ENCODE measurements at places on chromosomes 4 and X.

DNA sequence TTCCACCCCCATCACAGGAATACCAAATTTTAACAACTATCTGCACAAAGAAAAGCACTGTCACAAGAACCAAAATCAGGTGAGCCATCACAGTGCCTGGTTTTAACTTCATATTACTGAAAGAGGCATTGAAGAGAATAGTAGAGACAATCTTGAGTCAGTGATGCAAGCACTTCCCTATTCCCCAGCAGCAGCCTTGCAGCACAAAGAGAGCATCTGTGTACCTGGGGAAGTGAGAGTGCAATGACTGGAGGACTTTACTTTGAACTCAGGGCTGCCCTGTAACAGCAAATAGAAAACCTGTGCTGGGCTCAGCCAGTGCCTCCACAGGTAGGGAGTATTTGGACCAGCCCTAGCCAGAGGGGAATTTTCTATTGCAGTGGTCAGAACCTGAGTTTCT lies 361.8 kb downstream of the TEX13C start:
- no peak for DNase-seq

- no peak for DNase-seq
Observed at GRCh38 chr4:81454948-81455347, 16.8 kb downstream of the RASGEF1B start.

DNA sequence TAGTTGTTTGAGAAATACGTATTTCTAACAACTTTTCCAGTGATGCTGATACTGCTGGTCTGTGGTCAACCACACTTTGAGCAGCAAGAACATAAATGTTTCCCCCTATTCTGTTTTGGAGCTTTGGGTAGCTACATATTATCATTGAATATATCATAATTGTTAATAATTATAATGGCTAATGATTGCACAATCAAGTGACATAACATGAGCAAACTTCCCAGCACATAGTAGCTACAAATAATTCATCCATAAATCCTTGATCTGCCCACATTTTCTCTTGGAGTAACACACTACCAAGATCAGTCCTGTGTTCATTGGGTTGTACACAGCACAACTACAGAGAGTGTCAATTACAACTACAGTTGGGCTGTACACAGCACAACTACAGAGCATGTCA lies 436.3 kb upstream of the MAGEB18 start:
- DNase-seq, result no peak

DNA sequence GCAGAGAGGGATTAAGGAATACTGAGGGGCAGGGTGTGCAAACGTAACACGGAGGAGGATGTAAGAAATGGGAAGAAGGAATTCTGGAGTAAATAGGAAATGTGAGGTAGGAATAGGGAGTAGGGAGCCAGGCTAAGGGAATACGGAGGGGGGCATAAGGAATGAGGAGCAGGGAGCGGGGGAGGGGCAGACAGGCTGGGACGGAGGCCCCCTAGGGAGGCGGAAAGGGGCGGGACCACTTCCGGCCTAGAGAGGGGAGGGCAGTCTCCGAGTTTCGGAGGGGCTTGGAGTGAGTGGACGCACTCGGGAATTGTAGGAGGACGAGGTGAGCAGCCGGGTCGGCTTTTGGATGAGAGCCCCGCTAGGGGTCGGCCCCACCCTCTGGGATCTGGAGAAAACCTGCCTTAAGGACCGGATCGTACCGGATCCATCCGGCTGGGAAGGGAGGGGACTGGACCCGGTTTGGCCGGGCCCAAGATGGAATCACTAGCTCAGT lies 612 bp downstream of the MAGED2 start:
- DNase-seq, result peak; percentile 6

- no peak for DNase-seq
Observed at GRCh38 chr4:1208970-1209704, 36.8 kb upstream of the SPON2 start.

DNA sequence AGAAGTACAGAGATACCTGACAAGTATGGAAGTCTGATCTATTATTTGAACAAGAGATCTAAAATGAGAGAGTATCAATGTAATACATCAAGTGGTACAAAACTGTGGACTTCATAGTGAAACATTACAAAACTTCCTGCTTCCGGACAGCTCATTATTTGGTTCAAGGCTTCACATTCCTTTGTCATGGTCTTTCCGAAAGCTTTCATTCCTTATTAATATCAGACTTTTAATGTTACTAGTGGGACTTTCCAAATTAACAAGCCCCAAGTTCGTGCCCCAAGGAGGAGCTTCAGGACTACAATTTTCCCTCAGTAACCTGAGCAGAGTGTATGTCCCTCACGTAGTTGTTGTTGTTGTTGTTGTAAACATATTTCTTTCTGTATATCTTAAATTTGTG lies 1.2 kb downstream of the CHIC2 start:
- no peak for DNase-seq

- DNase-seq, result no peak
Observed at GRCh38 chrX:134174859-134175258, 62.1 kb upstream of the CCDC160 start.

GRCh38 chr4:40369437-40370274 lies 34.5 kb downstream of the CHRNA9 start:
- no peak for DNase-seq

DNA sequence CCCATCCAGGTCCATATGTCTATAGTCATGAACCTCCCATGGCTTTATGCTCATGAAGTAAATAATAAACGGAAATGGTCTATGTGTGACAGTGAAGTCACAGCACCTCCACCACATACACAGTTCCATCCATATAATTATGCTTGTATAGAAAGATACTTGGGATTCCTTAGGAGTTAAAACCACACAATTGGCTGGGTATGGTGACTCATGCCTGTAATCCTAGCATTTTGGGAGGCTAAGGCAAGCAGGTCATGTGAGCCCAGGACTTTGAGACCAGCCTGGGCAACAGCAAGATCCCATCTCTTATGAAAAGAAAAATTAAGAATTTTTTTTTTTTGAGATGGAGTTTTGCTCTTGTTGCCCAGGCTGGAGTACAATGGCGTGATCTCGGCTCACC lies 55.6 kb upstream of the RBM47 start:
- no peak for DNase-seq

GRCh38 chr4:2630556-2631273 lies 94.3 kb downstream of the FAM193A start:
- DNase-seq, result no peak

- no peak for DNase-seq
Observed at GRCh38 chr4:106329041-106329618, 12.8 kb downstream of the AIMP1 start.

DNA sequence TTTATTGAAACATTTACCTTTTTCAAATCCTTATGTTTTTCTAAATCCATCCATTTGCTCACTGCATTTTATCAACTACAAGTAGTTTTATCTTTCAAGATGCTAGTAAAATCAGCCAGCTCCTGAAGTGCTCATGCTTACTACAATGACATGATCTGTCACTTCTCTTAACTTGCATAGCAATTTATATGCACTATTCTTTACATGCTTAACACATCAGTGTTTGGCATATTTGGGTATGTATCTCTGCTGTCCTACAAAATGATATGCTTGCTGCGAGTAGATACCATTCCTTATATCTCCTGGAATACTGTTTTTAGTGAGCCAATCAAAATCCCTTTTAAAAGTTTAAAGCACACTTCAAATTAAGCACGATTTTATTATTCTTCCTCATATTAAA lies 2726.8 kb downstream of the PCDH7 start:
- no peak for DNase-seq

GRCh38 chrX:124383354-124383753 lies 37.0 kb downstream of the SH2D1A start:
- no peak for DNase-seq

- DNase-seq, result no peak
Observed at GRCh38 chrX:139382529-139382928, 148.0 kb upstream of the F9 start.

DNA sequence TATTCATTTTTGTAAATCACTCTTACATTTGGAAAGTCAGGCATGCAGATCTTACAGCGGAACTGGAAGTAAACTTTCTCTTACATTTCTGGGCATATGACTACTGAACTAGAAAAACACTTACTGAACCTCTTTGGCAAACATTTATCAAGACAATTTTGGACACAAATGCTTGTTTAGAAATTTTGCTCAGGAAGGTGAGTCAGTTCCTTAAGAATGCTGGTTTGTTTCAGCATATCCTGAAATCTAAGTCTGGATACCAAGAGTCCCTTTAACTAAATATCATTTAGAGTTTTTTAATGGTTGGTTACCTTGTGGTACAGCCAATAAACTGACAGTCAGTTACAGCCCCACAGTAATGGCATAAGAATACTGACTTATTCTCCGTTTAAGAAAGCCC lies 15.0 kb downstream of the SHISA3 start:
- no peak for DNase-seq

DNA sequence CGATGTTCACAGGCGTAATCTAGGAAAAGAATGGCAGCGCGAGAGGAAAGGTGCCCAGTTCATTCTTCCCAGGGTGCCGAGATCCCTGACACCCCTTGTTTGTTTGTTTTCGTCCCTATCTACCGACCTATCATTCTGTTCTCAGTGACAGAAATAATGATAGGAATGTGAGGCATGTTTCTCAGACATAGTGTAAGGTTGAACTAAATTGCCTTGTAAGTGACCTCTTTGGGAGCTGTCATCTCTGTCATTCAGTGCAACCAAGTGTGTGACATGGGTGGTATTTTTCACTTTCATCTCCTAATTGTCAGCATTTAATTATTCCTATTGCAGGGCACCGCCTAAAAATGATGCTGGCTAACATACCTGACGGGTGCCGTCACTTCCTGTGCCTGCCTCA lies 24.4 kb downstream of the CLDN22 start:
- no peak for DNase-seq

DNA sequence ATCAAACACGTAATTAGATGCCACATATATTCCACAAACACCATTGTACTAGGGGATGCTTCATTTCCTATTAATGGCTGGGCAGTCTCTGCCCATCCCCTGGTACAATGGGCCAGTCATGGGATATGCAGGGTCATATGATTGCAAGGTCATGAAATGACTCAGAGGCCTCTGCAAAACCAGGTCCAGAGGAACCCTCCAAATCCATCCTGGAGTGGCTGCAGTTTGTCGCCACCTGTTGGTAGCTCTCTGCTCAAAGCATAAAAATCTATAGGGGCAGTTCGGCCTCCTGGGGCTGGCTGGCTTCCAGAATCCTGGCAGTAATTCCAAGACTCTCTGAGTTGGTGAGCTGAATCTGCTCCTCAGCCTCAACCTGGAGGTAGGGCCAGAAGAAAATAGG lies 22.9 kb upstream of the PUDP start:
- peak; percentile 2 for DNase-seq

GRCh38 chr4:61245069-61245714 lies 45.1 kb downstream of the ADGRL3 start:
- DNase-seq, result no peak

DNA sequence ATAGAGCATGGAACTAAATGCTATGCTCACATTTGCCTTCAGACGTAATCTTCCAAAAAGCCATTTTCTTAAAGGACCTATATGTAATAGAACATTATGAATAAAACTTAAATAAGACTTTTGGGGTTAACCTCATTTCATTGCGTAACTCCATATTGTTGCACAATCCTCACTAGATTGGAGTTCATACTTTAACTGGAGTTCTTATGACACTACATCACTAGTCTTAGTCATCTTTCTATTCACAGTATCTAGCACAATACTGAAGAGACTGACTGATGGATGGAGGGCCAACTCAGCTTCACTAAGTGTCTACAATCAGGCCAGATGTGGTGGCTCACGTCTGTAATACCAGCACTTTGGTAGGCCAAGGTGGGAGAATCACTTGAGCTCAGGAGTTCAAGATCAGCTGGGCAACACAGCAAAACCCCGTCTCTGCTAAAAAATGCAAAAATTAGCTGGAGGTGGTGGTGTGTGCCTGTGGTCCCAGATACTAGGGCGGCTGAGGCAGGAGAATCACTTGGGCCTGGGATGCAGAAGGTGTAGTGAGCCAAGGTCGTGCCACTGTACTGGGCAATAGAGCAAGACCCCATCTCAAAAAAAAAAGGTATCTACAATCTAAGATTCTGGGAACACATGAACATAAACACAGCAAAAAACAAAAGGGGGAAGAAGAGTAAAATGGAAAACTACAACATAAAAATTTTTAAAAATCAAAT lies 80.8 kb upstream of the MAB21L2 start:
- no peak for DNase-seq

GRCh38 chrX:154317391-154317995 lies 21.9 kb downstream of the TKTL1 start:
- no peak for DNase-seq

DNA sequence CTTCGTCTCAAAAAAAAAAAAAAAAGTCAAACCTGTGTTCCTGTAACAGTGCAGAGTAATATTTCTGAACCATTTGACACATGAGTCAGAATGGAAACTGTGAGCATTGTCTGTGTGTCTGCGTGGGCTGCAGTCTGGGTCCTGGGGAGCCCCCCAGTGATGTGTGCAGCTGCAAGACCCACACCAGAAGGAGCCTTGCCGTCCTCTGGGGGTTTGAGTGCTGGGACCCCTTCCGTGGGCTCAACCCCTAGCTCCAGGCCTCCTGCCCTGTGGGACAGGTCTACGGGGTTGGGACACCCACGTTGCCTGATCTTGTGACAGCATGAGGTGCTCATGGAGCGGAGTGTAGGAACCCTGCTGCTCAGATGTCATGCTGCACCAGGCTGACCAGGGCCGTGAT lies 43.7 kb downstream of the DDX3X start:
- peak; percentile 2 for DNase-seq

GRCh38 chrX:46733226-46733625 lies 25.7 kb downstream of the SLC9A7 start:
- DNase-seq, result no peak

DNA sequence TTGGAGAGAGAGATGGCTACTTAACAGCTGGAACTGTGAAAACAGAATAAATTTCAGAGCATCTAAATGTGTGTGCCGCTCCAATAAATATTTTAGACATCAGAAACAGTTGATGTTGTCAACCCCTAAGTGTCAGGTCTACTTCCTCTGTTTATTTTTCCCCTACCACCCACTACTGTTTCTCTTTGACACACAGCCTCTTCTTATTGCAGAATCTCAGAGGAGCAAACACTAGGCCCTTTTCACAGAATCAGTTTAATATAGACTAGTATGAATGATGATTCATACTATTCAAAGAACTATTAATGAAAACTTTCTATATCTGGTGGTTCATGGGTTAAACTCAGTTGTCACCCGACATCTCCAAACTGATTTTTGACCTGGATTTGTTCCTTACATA lies 33.9 kb downstream of the NAA11 start:
- DNase-seq, result no peak

DNA sequence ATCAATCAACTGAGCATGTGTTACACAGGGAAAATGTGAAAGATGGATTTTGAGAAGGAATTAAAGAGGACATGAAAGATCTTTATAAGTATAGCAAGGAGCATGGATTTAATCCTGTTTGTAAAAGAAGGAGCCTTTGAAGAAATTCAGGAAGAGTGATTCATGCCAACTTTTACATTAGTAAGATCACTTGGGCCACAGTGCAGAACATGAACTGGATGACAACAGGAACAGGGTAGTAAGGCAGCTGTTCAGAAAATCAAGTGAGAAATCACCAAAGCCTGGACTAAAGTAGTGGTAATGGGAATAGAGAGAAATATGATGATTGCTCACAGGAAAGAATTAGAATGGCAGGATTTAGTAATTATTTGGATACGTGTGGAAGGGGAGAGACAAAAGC lies 265.7 kb upstream of the PCDH7 start:
- DNase-seq, result no peak
